Hematopoietic multipotent progenitor cell treated with erythropoietin and hydrocortisone succinate and interleukin-3 and kit ligand, for 15 days (in vitro differentiated cells): ENCODE measurements at places on chromosomes 12 and 14.

DNA sequence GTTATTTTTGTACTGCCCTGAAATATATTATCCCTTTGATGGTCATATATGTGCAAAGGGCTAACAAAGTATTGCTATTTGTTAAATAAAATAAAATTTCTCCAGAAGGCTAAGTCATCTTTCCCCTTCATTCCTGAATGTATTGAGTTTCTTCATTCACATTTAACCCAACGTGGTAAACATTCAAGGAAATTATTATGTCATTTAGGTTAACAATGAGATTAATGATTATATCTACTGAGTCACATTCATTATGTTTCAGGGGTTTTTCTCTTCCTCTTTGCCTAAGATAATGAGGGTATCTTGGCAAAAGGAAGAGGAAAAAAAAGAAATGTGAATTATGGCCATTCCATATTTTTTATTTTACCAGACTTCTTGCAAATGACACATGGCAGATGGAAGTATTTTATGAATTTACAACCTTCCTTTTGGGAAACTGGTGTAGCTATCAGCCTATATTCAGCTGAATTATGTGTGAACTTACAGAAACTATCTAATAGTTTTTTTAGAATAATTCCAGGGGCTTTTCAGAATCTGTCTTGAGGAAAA, 27.2 kb downstream of the TSPAN8 start:
- no peak for DNase-seq

GRCh38 chr12:21891751-21892217, 49.4 kb downstream of the ABCC9 start:
- no peak for DNase-seq

- peak; percentile 48 for DNase-seq
These were observed 238.5 kb downstream of the CACNA1C start for GRCh38 chr12:2291182-2291832.

- DNase-seq = no peak
These were observed 485.5 kb upstream of the FOXG1 start for GRCh38 chr14:28280997-28281598.

DNA sequence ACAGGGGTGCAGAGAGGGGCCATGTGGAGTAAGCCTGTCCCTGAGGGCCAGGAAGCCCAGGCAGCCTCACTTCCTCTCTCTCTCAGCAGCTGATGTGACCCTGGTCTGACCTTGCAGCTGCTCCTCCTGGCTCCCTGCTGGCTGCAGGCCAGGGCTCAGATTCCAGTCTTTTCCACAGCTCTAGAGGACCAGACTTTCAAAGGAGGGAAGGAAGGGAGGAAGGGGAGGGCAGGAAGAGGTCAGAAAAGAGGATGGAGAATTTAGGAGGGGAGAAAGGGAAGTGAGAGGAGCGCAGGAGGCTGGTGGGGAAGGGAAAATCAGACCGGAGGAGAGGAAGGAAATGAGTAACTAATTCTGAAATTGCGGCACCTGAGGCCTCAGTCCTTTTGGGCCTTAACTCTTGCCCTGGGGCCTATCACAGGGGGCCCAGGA, 40.9 kb upstream of the VASH1 start:
- no peak for DNase-seq

- DNase-seq = peak; percentile 92
These were observed 21.3 kb upstream of the CD27 start for GRCh38 chr12:6423267-6424007.

- DNase-seq = no peak
These were observed 64.6 kb downstream of the B4GALNT3 start for GRCh38 chr12:524167-524951.

GRCh38 chr12:128617304-128617833, 206.4 kb downstream of the SLC15A4 start:
- no peak for DNase-seq

GRCh38 chr14:92353447-92353846, 30.5 kb downstream of the SLC24A4 start:
- DNase-seq = no peak

DNA sequence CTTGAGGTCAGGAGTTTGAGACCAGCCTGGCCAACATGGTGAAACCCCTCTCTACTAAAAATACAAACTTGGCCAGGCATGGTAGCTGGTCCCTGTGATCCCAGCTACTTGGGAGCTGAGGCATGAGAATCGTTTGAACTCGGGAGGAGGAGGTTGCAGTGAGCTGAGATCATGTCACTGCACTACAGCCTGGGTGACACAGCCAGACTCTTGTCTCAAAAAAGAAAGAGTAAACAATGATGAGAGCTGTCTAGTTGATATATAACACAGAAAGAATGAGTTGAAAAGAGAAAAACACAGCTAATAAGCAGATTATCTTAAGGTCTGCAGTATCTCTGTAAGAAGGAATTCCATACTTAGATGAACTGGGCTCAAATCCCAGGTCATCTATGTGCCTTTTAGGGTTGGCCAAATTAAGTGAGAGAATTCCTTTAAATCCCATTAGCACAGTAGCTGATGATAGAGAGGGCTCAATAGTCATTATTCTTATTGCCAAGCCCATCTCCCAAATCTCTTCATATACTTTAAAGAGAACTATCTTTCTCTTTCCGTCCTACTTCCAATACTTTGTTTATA, 31.1 kb upstream of the STRAP start:
- no peak for DNase-seq

DNA sequence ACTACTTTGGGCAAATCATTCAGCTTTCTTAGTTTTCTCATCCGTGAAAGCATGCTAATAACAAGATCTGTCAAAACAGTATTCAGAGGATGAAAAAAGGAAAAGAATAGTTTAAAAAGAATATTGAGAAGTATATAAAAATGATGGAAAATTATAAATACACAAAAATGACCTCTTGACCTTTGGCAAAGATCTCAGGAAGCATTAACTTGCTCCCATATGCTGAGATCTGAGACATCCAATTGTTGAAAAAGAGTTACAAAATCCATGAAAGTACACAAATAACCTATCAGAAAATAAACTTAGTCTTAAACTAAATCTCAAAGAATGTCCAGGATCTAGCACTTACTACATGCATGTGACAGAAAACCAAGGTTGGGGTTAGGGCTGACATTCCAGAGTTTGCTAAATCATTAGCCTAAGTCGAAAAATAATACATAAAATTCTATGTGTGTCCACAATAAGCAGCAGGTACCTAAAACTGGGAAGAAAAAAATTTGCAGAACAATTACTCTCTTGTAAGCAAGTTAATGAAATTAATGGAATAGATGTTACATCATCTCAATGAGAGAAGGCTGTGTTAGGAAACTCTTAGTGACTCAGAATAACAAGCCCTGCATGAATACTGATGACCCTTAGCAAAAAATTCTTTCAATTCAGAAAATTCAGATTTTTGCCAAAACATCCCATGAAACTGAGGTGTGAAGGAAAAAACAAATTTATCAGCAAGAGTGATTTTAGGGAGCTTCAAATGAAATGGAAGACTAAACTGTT, 3.4 kb downstream of the PAH start:
- DNase-seq = no peak

DNA sequence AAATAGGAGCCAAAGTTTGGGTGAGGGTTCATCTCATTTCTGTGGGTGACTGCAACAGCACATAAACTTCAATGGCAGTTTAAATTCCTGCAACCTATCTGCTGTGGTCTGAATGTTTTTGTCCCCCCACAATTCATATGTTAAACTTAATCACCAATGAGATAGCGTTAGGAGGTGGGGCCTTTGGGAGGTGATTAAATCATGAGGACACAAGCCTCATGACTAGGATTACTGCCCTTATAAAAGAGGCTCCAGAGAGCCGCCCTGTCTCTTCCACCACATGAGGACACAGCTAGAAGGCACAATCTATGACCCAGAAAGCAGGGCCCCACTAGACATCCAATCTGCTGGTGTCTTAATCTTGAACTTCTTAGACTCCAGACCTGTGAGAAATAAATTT, 3.8 kb upstream of the CCDC91 start:
- no peak for DNase-seq

GRCh38 chr14:76987956-76988520, 40.5 kb downstream of the IRF2BPL start:
- no peak for DNase-seq

- DNase-seq = no peak
These were observed 28.6 kb upstream of the ADAM20 start for GRCh38 chr14:70563417-70563816.

- DNase-seq = no peak
These were observed 18.9 kb upstream of the LRTM2 start for GRCh38 chr12:1801303-1801975.

DNA sequence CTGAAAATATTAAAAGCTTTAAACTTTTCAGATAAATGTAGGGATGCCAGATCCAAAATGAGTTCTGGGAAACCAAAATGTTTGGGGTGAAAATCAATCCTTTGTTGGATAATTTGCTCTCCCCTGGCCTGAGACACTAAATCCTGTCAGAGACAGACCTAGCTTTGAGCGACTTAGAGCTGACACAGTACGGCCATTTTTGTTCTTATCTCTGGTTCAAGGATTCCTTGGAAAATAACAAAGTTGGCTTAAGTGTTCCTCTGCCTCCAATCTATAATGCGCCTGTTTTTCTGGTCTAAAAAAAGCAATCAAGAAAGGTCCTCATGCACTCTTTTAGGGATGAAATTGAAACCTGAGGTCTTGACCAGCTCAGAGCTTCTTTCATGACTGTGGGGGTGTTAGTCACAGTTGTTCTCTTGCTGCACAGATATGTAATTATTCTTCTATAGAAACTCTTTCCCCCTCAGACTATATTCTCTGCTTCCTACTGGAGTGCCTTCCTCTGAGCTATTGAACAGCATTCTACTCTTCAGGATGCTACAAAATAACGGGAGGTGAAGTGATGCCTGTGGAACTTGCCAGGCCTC, 52.3 kb upstream of the EGLN3 start:
- DNase-seq = no peak

- no peak for DNase-seq
These were observed 7.4 kb upstream of the ELK3 start for GRCh38 chr12:96186607-96187301.

DNA sequence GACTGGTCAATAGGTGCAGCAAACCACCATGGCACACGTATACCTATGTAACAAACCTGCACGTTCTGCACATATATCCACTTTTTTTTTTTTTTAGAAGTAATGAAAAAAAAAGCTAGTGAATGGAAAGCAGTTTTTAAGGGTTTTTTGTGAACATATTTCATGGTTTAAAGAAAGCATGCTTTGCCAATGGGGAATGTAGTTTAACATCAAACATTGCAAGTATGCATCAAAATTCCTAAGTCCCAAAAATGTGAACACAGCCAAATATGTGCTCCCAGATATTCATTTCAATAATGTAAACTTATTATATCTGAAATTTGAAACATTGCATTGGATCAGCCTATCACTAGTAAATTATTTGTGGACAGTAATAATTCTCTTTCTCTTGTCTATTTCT, 710.4 kb upstream of the FLRT2 start:
- DNase-seq = no peak

- no peak for DNase-seq
These were observed 140.5 kb downstream of the ADGRD1 start for GRCh38 chr12:131093971-131094830.

- no peak for DNase-seq
These were observed 74.3 kb downstream of the IGF1 start for GRCh38 chr12:102406033-102406584.

DNA sequence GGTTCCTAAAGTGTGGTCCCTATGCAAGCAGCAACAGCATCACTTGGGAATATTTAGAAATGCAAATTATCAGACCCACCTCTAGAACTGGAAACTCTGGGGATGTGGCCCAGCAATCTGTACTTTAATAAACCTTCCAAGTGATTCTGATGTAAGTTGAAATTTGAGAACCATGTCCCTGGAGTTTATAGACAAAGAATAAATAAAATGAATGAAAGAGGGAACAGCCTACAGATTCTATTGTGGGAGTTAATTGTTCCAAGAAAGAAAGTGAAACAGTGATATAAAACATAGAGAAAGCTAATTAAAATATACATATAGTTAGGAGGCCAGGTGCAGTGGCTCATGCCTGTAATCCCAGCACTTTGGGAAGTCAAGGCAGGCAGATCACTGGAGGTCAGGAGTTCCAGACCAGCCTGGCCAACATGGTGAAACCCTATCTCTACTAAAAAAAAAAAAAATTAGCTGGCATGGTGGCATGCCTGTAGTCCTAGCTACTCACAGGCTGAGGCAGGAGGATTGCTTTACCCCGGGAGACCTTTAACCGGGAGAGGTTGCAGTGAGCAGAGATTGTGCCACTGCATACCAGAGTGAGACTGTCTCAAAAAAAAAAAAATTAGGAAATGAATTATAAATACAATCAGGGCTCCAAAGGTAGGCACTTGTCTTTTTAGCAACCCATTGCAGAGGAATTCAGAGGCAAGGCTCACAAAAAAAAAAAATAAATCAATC, 507.5 kb downstream of the NAV3 start:
- no peak for DNase-seq

DNA sequence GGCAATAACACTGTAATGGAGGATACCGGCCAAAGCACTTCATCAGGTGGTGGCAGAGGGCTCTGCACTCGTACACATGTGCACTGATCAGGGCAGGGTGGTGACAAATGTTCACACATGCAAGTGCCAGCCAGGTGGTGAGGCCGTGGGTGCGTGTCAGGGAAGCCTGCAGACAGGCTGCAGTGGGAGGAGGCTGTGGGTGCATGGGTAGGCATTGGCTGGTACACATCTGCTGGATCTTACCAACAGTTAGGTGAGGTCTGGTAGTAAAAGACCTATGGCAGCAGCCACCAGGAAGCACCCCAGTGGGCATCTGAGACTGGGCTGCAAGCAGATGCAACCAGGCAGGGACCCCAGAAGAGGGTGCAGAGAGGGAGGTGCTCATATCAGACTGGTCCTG, 65.3 kb downstream of the PDE6H start:
- no peak for DNase-seq

DNA sequence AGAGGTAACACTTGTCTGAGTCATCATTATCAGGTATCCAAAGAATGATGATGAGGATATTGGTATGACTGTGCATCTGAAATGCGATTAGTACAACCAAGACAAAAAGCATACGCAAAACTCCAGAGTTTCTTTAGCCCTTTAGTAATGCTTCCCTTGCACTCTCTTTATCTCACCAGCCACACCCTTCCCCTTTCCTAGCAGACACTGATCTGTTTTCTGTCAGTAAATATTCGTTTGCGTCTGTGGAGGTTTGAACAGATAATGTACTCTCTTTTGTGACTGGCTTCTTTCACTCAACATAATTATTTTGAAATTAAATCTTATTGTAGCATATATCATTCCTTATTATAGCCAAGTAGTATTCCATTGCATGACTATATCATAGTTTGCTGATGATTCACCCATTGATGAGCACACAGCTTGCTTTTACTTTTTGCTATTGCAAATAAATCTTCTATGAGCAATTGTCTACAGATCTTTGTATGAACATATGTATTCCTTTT, 775.7 kb downstream of the SLC6A15 start:
- no peak for DNase-seq

GRCh38 chr14:71651228-71651627, 281.0 kb upstream of the RGS6 start:
- no peak for DNase-seq

DNA sequence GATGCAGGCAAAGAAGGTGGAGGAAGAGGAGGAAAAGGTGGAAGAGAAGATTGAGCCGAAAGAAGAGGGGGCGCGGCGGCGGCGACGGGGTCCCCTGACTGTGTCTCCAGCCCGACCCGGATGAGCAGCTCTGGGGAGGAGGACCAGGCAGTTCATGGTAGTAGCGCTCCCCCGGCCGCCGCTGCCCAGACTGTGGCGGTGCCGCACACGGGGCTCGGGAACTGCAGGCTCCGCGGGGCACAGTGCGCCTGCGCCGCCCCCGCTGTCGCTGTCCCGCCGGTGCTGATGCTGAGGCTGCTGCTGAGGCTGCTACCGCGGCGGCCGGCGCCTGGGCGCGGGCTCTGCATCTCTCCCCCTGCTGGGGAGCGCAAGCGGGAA, at the start of gene KCNH5:
Gene KCNH5, minus strand, starts transcription at position 225 of the 378 bp plus-strand sequence. CDS start 272 bp downstream, outside the sequence.
- no peak for DNase-seq

- no peak for DNase-seq
These were observed 57.0 kb downstream of the OTOGL start for GRCh38 chr12:80156306-80156705.

- no peak for DNase-seq
These were observed 2.8 kb downstream of the SLC2A13 start for GRCh38 chr12:40103043-40103442.
